Stimulated activated CD4-positive, alpha-beta T cell treated with anti-CD3 and anti-CD28 coated beads, Interleukin-1b, Interleukin-23, amount 100 ng/mL, for 1 hour (primary cell): ENCODE measurements at places on chromosomes 2 and 18.

GRCh38 chr2:14996351-14997014, 364.0 kb downstream of the LRATD1 start:
- DNase-seq: no peak

DNA sequence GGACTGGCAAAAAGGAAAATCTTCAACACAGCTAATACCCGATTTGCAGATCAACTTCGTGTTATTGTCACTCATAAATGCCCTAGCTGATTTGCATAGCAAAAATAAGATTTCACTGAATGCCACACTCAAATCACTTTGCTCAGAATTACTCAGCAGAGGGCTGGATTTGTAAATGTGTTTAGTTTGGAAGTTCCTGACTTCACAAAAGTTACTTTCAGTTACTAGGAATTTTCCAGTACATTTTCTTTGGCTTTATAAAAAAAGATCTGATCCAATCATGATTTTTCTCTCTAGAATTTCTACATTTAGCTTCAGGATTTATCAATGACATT, 433.3 kb upstream of the ID2 start:
- no peak for DNase-seq

GRCh38 chr2:227479865-227480475, 8.0 kb downstream of the AGFG1 start:
- no peak for DNase-seq

- DNase-seq: no peak
Observed at GRCh38 chr2:186771850-186772463, 77.0 kb downstream of the ZSWIM2 start.

DNA sequence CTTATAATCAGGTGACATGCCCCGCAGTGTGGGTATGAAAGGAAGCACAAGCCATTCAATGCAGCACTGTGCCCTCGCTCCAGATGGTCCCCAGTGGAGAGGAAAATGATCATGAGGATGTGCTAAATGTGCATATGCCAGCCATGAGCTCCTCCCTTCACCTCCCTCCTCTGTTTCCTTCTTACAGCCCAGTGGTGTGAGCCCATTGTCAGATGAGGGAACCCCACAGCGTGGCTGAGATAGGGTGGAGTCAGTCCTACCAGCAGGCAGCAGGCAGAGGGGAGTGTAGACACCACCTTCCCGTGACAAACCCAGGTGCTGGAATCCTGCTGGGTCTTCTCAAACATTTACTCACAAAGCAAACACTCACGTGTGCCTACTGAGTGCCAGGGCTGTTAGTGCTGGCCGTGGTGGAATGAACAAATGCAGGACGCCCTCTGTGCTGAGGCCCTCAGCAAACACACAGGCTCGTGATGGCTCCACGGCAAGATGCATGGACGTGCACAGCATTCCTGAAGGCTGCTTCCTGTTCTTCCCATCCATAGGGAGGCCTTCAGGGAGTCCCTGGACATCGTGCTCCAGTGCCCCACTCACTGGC, 181.7 kb upstream of the TPO start:
- DNase-seq: no peak

- DNase-seq: no peak
Observed at GRCh38 chr2:151916632-151917031, 88.4 kb upstream of the ARL5A start.

DNA sequence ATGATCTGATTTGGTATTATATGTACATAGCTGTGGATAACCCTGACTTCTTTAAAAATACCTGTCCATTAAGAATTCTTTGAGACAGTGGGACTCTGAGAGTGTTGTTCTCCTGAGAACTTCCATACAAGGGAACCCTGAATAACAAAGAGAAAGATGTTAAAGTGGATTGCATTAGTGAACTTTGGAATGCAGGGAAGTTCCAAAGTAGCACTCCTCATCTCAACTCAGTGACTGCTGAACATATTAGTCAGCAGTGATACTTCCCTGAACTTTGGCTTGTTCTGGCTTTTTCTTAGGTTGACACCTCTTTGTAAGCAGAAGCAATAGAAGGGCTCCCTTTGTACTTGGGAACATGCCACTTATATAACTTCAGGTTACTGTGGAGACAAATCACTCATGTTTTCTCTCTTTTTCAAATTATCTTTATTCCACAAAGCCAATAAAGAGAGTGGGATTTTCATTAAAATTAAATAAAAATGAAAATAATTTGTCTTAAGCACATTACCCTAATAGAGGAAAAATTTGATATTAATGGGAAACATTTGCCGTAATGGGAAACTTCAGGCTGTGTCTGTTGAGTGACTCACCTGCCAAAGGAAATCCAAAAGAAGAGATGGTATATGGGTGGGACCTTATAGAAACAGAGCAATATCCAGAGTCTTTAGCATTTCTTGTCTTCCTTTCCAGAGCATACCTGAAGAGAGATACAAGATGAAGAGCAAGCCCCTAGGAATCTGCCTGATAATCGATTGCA, 33.3 kb downstream of the CFLAR start:
- DNase-seq: no peak

DNA sequence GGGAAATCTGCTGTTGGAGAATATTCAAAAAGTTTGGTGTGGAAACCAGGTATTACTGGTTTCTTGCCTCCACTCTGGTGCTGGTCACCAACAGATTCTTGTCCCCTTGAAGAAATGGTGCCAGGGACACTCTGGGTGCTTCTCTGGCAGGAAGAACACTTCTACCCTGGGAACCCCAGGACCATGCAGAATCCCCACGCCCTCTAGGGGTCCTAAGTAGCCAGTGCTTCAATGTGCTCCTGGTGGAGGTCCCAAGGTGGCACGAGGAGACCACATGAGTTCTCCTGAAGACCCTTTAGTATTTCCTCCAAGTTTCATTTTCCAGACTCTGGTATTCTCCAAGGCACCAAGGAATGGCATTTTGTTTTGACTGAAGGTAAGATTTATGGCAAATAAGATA, 380.6 kb downstream of the TSN start:
- no peak for DNase-seq
